ENCODE measurements at places on chromosomes 12 and 14.

- DNase-seq = no peak
Measured at GRCh38 chr12:92927436-92928281, 1.4 kb downstream of the EEA1 start.

DNA sequence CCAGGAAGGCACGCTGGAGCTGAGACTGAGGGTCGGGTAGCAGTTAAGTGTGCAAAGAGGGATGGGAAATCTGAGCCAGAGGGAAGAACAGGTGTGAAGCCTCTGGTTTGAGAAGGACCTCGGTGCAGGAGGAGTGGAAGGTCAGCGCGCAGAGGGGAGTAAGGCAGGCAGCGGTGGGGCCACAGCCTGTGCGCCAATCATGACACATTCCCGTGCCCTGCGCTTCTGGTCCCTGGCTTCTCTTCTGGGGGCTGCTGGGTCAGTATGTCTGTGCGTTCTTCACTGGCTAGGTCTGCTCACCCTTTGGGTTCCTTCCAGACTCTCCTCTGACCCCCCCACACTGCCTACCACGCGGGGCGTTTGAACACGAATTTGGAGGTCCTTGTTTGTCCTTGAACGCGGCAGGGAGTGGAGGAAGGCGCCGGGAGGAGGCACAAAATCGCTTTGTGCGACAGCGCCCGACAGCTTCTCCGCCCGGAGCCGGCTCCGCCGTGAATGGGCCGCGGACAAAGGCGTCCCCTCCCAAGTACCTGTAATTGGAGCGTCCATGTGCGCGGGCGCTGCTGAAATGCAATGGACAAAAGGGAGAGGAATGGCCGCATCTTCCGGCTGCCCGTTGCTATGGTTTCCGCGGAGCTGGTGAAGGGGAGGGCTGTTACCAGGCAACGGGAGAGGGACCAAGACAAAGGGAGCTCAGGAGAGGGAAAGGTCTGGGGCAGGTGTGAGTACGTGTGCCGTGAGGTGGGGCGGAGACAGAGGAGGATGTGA, 207.2 kb upstream of the SRRM4 start:
- DNase-seq = peak; percentile 85

DNA sequence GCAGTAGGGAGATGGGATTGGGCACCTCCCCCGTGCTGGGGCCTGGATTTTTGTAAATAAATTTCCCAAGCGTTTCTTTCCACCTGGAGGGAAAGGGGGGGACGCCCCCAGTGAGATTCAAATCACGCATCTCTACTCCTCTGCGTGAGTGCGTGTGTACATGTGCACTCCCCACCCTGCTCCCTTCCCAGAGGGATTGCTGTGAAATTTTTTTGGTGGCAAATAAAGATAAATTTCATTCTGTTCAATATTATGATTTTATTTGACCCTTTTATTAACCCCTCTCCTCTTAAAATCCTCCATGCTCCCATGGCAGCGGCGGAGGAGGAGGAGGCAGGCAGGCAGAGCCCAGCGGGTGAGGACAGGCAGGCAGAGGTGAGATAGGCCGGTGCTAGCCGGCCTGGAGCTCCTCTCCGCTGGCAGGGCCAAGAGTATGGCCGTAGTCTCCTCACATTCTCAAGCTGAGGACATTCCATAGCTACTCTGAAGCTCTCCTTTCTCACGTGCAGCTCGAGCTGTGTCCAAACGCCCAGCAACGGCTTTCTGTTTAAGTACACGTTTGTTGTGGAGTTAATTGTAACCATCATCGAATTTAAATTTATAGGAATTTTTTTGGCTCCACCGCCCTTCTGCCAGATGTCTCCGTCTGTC, 1.5 kb upstream of the HOTAIR start:
- no peak for DNase-seq

GRCh38 chr12:26271889-26272492, 76.6 kb downstream of the SSPN start:
- no peak for DNase-seq

GRCh38 chr12:33994857-33995808, 27.2 kb upstream of the ALG10 start:
- DNase-seq = no peak

DNA sequence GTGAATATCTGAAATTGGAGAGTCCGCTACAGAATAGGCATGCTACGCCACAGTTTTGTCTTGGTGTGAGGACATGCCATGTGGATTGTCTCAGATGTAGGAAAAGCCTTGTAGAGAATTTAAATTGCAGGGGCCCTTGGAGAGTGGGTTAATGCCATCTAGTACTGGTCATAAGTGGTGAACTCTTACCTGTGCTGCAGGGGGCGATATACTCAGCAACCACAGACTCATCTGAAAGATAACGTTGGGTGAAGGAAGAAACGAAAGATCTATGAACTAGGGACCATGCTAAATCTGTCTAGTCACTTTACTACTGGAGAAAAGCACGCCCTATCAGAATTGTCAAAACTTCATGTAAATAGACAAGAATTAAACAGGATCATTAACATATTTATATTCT, 33.7 kb upstream of the A2M start:
- DNase-seq = no peak

DNA sequence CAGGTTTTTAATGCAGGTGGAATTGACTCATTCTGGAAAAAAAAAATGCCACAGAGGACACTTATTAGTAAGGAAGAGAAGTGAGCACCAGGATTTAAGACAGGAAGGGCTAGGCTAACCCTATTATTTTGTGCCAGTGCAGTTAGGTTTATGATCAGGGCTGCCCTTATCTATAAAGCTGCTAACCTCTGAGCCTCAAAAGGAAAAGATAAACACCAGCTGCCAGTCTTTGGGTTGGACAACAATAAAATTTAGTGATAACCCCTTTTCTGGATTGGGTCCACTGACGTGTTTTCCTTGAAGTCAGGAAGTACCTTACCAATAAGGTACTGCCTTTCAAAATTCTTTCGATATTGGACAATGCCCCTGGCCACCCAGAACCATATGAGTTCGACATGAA, 128.9 kb downstream of the NUBPL start:
- no peak for DNase-seq

GRCh38 chr14:73237219-73237785, at the start of gene PAPLN:
PAPLN (plus strand) TSS chr14:73237506; CDS start chr14:73239779, 2,273 bp downstream.
- no peak for DNase-seq
